Immature natural killer cell (primary cell): ENCODE measurements at places on chromosomes 3 and 15. TPM values are rescaled to one million over a fixed set of nuclear protein-coding genes. Genes with fewer than 3 reads are reported as not detected.

- DNase-seq = peak; percentile 48
- peak overlapping the region; percentile 41 for H3K4me3 ChIP-seq
- no peaks in the 10 kb centered on the region for H3K36me3 ChIP-seq
- H3K4me1 ChIP-seq = peaks cover 9% of the 10 kb centered on the region
- no peak overlapping the region for H3K27ac ChIP-seq
Measured at GRCh38 chr3:47578119-47578632, 489 bp downstream of the CSPG5 start.

GRCh38 chr3:129611812-129612533, 5.5 kb upstream of the PLXND1 start:
- peaks cover 5% of the 10 kb centered on the region for H3K27me3 ChIP-seq
- no peaks in the 10 kb centered on the region for H3K36me3 ChIP-seq
- no peak overlapping the region for H3K4me3 ChIP-seq

DNA sequence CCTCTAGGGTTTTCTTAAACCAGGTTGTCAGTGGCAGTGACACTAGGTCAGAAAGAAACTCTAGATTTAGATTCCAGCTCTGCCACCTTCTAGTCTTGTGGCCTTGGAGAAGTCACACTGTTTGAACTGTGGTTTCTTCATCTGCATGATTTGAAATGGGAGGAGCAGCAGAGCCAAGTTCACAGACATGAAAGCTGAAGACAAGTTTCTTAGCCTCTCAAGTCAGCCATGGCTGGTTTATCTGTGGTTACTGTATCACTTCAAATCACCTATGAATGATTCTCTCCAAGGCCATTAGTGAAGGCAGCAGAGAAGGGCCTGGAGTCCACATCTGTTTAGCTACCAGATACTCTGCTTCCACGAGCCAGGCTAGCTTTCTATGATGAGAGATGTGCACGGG, 15.6 kb downstream of the CLEC3B start:
- H3K4me1 ChIP-seq = peaks cover 28% of the 10 kb centered on the region
- peaks cover 9% of the 10 kb centered on the region for H3K27me3 ChIP-seq
- no peaks in the 10 kb centered on the region for H3K36me3 ChIP-seq
- no peak overlapping the region for H3K27ac ChIP-seq
- H3K4me3 ChIP-seq = no peak overlapping the region

DNA sequence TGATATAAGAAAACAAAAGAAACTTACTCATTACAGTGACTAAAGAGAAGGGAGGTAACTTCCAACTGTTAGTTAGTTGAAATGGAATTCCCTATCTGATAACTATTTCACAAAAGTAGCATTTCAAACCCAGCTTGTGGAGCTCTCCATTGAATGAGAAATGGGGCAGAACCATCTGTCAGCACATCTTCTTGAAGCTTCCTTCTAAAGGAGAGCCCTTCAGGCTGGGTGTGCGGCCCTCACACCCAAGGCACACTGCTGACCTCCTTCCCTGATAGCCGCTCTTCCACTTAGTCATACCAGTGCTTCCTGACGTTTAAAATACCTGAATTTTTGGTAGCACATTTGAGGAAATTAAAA, 28.1 kb upstream of the VEPH1 start:
- H3K27me3 ChIP-seq = no peaks in the 10 kb centered on the region
- no peaks in the 10 kb centered on the region for H3K36me3 ChIP-seq
- no peaks in the 10 kb centered on the region for H3K4me1 ChIP-seq
- no peak overlapping the region for H3K4me3 ChIP-seq

DNA sequence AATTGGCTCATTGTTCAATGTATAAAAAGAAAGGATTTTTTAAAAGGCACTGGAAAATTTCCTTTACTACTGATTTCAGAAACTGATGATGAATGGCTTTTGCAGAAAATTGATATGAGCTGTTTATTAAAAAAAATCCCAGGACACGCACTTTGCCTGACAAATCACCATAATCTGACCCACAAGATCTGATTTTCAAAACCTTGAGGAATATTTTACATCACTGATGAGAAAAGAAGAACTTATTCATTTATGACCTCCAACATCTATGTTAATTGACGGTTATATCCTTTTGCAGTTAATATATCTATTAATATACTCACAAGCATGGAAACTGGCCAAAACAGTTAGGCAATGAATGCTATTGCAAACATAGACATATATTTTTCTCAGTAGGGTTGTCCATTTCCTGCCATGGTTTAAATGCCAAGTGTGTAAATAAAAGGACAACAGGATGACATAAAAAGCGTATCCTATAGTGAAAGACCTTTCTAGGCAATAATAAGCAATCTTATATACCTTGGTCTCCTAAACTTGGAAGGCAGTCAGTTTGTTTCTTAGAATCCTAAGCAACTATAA, 109.7 kb upstream of the SLC7A14 start:
- H3K4me3 ChIP-seq = no peak overlapping the region
- no peaks in the 10 kb centered on the region for H3K36me3 ChIP-seq
- no peak overlapping the region for H3K27ac ChIP-seq
- H3K27me3 ChIP-seq = no peaks in the 10 kb centered on the region

DNA sequence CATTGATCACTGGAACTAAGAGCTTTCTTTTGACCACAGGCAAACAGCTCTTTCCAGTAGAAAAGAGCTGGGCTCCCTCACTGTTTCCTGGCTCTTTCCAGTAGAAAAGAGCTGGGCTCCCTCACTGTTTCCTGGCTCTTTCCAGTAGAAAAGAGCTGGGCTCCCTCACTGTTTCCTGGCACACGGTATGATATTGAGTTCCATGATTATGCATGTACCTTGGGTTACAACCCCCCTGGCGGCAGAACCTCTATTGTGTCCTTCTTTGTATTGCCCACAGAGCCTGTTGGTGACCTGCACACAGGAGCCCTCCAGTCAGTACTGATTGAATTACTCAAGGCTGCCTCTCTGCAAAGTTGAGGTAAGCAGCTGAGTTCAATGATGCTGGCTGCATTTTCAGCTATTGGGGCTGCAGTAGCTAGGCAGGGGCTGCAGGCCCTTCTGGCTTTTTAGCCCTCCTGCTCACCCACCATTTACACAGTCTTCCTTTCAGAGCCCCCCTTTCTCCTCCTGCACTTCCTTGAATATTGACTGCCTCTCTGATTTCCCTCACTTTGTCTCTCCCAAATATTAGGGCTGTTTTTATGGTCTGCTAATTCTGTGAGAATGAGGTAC, 10.2 kb downstream of the ACKR2 start:
- H3K27ac ChIP-seq = no peak overlapping the region
- H3K4me3 ChIP-seq = no peak overlapping the region
- no peaks in the 10 kb centered on the region for H3K4me1 ChIP-seq
- H3K27me3 ChIP-seq = peaks cover 2% of the 10 kb centered on the region
- H3K36me3 ChIP-seq = no peaks in the 10 kb centered on the region

GRCh38 chr3:32278714-32279113, 40.2 kb downstream of the CMTM8 start:
- H3K36me3 ChIP-seq = no peaks in the 10 kb centered on the region
- no peak overlapping the region for H3K27ac ChIP-seq
- no peaks in the 10 kb centered on the region for H3K4me1 ChIP-seq
- H3K4me3 ChIP-seq = no peak overlapping the region
- no peak for DNase-seq
- peaks cover 11% of the 10 kb centered on the region for H3K27me3 ChIP-seq

- no peaks in the 10 kb centered on the region for H3K4me1 ChIP-seq
- DNase-seq = no peak
- H3K27me3 ChIP-seq = no peaks in the 10 kb centered on the region
- no peak overlapping the region for H3K27ac ChIP-seq
Measured at GRCh38 chr3:165754219-165755007, 82.8 kb downstream of the BCHE start.

DNA sequence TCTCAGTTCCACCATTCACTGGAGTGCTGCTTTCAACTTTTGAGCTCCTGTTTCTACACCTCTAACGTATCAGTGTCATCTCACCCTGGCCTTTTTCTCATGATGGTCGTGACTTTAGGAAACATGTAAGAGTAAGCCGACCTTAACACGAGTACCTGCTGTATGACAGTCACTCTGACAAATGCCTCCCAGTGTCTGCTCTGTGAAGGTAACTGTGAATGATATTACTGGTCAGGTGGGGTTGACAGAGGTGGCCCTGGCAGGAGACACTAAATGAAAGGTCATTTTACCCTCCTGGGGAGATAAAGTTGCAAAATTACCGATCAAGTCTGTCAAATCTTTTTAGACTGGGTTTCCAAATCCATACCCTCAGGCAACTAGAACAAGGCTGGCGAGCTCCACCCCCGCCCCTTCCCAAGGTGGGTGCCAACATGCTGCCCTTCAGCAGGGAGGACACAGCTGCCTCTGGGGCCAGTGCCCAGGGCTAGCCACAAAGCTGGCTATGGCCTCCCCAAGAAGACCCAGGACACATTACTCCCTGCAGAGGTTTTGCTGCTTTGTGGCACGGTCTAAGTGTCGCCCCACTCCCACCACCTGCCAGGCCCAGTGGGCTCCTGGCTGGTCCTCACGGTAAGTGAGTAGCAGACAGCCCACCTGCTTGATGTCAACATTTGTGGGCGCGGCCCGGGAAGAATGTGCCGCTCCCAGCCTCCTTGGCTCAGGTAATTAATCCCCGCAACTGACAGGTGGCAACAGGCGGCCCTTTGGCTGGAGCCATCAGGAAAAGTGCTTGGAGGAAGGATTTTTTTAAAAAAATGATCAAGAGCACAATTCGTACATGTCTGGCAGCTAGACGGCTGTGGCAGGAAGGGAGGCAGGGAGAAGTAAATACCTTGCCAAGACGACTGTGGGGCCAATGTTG, 211.8 kb downstream of the TP63 start:
- H3K36me3 ChIP-seq = no peaks in the 10 kb centered on the region
- no peaks in the 10 kb centered on the region for H3K27me3 ChIP-seq
- no peaks in the 10 kb centered on the region for H3K4me1 ChIP-seq
- H3K27ac ChIP-seq = no peak overlapping the region
- no peak for DNase-seq
- H3K4me3 ChIP-seq = no peak overlapping the region

DNA sequence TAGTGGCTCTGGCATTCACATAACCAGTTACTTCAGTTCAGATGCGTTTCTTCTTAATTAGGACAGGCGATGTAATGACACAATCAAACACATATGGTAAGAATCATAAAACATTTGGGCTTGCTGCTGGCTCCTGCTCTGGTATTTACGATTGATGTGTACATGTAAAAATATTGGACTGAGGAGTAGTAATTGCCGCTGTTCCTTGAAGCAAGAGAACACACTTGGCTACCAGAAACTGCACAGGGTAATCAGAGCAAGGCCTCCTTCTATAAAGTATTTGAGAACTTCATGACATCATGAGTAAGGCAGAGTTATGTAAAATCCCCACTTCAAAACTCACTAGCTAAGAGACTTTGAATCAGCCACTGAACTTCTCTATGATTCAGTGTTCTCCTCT, 158.1 kb downstream of the SSR3 start:
- H3K36me3 ChIP-seq = no peaks in the 10 kb centered on the region
- no peak overlapping the region for H3K4me3 ChIP-seq
- H3K27ac ChIP-seq = no peak overlapping the region
- no peaks in the 10 kb centered on the region for H3K4me1 ChIP-seq

- no peak overlapping the region for H3K4me3 ChIP-seq
- DNase-seq = peak; percentile 22
- H3K4me1 ChIP-seq = peaks cover 13% of the 10 kb centered on the region
- no peak overlapping the region for H3K27ac ChIP-seq
Measured at GRCh38 chr3:183560607-183561006, 5.1 kb upstream of the KLHL6 start.

- no peak overlapping the region for H3K27ac ChIP-seq
- no peak for DNase-seq
Measured at GRCh38 chr3:40232626-40233025, 76.9 kb upstream of the EIF1B start.

DNA sequence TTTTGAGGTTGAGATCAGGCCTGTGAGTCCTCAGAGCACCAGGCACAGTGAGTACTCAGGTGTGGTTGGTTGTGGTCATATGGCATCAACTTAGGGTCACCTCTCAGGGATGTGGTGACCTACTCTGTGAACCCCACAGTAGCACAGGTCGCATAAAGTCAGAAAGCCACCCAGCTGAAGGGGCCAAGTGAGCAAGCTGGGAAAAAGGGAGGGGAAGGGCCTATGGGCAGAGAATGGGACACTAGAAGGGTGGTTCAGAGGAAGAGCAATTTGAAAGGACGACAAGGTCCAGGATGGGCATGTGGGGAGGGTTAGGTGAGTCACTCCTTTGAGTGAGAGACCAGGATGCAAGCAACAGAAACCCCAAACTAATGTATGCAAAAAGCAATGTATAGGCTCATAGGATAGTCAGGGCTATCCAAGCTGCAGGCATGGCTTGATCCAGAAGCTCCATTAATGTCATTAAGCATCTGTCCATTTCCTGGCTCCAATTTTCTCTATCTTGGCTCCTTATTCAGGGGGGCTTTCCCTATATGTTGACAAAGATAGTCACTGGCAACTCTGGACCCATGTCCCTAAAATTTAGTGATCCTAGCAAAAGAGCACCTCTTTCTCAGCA, 33.5 kb downstream of the HMCES start:
- peaks cover 1% of the 10 kb centered on the region for H3K27me3 ChIP-seq
- DNase-seq = peak; percentile 22
- H3K27ac ChIP-seq = peak overlapping the region; percentile 37
- no peak overlapping the region for H3K4me3 ChIP-seq
- H3K4me1 ChIP-seq = peaks cover 30% of the 10 kb centered on the region

DNA sequence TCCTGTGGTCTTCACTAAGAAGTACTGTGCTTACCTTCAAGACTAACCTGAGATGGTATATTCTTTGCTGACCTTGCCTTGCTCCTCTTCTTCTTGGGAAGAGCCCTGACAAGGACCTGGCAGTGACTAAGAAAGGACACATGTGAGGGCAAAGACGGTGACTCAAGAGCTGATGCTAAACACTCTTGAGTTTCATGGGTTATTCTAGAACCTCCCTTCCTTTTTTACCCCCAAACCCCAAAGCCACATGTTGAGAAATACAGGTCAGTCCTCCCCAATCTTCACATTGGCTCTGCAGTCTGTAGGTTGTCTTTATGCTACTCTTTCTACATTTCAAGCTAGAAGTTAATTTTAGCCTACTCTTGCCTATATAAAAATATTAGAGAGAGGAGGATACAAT, 200.6 kb downstream of the SEMA6D start:
- H3K4me3 ChIP-seq = no peak overlapping the region
- H3K36me3 ChIP-seq = no peaks in the 10 kb centered on the region
- no peak for DNase-seq
- H3K27me3 ChIP-seq = no peaks in the 10 kb centered on the region
- H3K4me1 ChIP-seq = no peaks in the 10 kb centered on the region

GRCh38 chr3:9142362-9142761, 107.1 kb downstream of the SRGAP3 start:
- H3K27ac ChIP-seq = no peak overlapping the region
- DNase-seq = no peak
- H3K4me3 ChIP-seq = no peak overlapping the region
- peaks cover 9% of the 10 kb centered on the region for H3K27me3 ChIP-seq

The HRH1 gene
- polyA plus RNA-seq = not detected

The THBS1 gene
- 11.4 TPM for polyA plus RNA-seq

The TBCCD1 gene
- 21.6 TPM for polyA plus RNA-seq
